ENCODE measurements at places on chromosomes 11 and 22.

GRCh38 chr22:44869196-44869595, 116.8 kb downstream of the ARHGAP8 start:
- no peak for DNase-seq

DNA sequence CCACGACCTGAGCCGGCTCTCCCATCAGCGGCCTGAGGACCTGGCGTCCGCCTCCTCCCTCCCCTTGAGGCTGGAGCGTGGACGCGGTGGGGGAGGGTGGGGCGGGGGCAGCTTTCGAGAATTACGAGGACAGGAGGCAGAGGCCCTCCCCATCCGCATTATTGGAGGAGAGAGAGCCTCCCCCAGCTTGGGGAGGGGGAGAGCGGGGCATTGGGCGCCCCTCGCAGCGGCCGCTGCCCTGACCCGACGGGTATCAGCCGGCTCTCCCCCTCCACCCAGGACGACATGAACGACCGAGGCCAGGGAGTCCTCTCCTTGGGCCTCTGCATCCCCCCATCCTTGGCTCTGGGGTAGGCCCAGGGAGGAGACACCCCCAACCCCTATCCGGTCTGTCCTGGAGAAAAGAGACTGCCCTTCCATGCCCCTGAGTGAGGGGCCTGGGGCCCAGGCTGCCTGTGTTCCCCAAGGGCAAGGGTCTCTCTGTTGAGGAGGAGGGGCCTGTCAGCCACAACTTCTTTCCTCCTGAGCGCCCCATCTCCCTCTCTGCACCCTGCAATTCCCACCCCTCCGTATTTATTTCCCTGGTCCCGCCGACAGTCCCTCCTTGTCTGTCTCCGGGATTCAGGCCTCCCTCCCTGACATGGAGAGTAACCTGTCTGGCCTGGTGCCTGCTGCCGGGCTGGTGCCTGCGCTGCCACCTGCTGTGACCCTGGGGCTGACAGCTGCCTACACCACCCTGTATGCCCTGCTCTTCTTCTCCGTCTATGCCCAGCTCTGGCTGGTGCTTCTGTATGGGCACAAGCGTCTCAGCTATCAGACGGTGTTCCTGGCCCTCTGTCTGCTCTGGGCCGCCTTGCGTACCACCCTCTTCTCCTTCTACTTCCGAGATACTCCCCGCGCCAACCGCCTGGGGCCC, 495 bp downstream of the GPR137 start:
- DNase-seq: no peak

DNA sequence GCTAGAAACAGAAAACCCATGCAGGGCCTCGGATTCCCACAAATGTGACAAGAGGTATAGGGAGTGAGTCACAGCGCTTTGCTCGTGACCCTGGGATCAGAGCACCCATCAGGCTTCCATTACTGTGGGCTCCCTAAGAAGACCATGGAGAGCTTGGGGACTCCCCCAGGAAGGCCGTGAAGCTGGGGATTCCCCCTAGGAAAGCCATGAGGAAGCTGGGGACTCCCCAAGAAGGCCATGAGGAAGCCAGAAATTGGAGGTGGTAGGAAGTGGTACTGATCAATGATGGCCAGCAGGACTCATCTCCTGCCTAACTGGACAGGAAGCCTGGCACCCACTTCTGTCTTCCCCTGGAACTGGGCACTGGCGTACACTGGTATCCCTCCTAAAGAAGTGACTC, 10.1 kb upstream of the DCPS start:
- no peak for DNase-seq

DNA sequence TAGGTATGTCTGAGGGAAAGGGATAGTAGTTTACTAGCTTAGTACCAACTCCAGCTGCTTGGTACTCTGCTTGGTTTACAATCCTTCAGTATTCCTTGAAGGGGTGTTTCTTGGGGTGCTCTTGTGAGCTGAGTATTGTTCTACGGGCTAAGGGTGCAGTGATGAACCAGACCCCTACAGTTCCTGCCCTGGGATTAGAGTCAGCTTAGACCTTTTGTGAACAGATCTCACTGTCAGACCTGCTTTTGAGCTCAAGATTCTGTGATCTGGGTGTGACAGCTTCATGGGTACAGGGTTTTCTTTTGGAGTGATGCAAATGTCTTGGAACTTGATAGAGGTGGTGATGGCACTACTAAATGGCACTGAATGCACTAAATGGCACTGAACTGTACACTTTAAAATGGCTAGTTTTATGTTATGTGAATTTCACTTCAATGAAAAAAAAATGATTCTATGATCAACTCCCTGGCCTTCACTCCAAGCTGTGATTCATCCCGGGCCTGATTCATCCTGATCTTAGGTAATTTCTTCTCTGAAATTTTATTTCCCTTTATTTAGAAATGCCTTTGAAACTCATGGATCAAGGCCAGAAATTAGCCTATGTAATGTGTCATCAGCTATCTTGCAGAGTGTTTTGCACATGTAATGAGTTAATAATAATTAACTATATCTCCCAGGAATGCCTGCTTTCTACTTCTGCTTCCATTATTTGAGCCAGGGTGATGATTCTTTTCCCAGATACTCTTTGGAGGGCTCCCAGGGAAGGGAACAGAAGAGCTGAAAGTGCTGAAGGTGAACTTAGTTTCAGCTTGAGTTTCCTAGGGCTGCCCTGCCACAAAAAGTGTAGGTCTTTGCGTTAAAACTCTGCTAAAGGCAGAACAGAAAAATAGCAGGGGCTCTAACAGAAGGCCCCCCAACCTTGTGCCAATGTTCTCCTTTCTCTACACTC, 87.9 kb downstream of the NCAM1 start:
- DNase-seq: peak; percentile 20

DNA sequence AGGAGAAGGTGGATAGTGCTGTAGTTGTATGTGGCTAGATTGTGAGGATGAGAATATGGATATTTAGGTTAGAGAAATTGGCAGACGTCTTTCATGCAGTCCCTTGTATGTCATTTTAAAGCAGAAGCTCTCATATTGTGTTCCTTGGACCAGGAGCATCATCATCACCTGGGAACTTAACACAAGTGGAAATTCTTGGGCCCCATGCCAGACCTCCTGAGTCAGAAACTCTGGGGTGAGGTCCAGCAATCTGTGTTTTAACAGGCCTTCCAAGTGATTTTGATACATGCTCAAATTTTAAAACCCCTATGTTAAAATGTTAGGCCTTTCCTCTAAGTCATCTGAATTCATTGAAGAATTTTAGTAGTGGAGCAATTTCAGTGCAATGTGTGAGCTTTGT, 34.8 kb downstream of the JHY start:
- peak; percentile 16 for DNase-seq

GRCh38 chr22:33081686-33082590, 23.8 kb upstream of the SYN3 start:
- DNase-seq: no peak

GRCh38 chr11:61372659-61373420, 10.7 kb downstream of the TMEM138 start:
- DNase-seq: no peak

GRCh38 chr11:60924906-60925853, 920 bp downstream of the TMEM132A start:
- no peak for DNase-seq

DNA sequence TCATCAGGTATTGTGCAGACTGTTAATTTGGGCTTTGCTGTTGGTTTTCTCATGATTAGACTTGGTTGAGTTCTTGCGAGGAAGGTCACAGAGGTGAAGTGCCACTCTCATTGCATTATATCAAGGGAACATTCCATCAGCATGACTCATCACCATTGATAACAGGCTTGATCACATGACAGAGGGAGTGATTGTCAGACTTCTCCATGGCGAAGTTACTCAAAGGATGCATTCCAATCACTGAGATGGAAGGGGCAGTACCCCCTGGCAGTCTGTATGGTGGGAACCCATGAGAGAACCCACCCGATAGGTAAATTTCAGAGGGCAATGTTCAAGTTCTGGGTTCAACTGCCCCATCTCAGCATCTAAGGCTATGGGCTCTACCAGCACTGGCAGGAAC, 19.4 kb upstream of the P2RY2 start:
- DNase-seq: no peak

DNA sequence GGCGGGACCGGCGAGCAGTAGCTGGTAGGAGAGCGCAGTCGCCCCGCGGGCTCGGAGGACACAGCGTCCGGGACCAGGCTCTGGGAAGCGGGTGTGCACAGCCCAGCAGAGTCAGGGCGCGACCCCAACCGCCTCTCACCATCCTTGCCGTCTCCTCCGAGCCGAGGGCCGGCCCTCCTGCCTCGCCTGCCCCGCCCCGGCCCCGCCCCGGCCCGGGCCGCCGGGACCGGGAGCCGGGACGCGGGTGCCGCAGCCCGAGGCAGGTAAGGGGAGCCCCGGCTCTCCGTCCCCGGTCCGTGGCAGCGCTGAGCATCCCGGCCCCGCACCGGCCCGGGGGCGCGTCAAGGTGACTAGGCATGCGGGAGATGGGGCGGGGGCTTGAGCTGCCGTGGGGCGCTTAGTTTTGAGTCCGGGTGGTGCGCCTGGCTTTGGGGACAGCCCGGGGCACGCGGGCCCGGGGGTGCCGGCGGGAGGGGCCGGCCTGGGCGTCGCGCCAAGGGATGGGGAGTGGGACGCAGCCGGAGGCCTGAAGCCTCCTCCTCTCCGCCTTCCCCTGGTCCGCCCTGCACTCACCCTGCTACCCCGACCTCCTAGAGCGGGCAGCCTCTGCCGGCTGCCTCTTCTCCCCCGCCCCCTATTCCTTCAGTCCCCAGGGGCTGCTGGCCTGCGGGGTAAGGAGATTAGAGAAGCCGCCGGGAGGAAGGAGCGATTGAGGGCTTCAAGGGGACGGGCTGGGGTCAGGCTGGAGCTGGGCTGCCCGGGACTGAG, at the start of gene ABCG4:
Gene ABCG4 (plus strand): TSS at position 35 of the 768 bp plus-strand sequence. CDS start 914 bp downstream, outside the sequence.
- DNase-seq: no peak

GRCh38 chr11:134762248-134763029, 350.4 kb upstream of the B3GAT1 start:
- no peak for DNase-seq

- no peak for DNase-seq
These were observed 38.2 kb downstream of the PITPNB start for GRCh38 chr22:27880778-27881394.

- DNase-seq: no peak
These were observed 428 bp downstream of the SCN3B start for GRCh38 chr11:123653827-123654565.

DNA sequence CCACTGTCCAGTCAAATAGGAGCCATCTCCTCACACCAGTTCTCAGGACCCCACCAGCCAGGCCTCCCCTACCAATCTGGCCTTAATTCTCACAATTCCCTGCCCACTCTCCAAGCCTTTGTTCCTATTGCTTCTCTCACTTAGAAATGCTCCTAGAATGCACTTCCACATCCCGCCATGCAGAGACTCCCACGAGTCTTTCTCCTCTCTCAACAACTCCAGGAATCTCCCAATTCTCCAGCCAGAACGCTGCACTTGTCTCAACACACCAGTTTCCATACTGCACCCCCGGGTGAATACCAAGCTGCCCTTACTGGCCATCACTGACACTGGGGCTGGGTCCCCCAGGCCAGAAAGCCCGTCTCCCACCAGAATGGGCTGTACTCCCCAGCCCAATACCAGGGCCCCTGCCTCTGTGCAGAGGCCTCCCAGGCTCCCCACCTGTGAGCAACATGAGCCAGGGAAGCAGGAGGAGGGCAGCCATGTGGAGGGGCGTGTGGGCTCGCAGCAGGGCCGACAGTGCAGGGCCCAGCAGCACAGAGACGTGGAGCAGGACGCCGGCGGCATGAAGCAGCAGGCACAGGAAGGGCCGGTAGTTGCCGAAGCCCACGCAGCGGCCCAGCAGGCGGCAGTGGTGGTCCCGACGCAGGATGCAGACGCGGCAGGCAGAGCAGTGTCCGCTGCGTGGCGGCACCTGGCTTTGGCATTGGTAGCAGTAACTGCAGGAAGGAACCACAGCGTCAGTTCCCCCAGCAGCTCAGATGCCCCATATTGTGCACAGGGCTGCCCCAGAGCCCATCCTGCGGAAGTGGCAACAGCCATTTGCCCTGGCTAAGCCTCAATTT, 2.4 kb downstream of the ZDHHC24 start:
- no peak for DNase-seq

DNA sequence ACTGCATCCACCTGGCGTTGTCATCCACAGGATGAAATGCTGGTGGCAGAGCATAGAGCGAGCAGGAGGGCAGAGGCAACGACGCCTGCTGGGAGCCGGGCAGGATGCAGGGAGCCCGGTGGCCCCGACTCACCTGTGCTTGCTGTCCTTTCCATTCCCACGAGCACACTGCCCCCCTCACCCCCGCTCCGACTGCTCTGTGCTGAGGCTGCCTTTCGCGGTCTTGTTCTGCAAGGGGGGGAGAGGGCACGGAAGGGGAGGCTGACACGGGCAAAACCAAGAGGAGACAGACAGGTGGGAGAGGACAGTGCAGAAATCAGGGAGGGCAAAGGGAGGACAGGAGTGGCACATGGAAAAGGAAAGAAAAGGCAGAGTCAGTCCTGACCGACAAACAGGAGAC, 37.9 kb upstream of the CYP2D6 start:
- DNase-seq: no peak
